Kidney (tissue), 22 donors: ENCODE measurements at places on chromosomes 7 and 10. TPM values are rescaled to one million over a fixed set of nuclear protein-coding genes. Genes with fewer than 3 reads are reported as not detected.

ZNF277 gene
- total RNA-seq, result 25.0 TPM

SNCG gene
- 41.3 TPM for total RNA-seq

ATRNL1 gene
- 7.1 TPM for total RNA-seq

- H3K4me3 ChIP-seq, result no peak overlapping the region
- no peaks in the 10 kb centered on the region for H3K27me3 ChIP-seq
- no peaks in the 10 kb centered on the region for H3K36me3 ChIP-seq
- H3K4me1 ChIP-seq, result no peaks in the 10 kb centered on the region
These were observed 60.3 kb upstream of the C1GALT1 start for GRCh38 chr7:7122033-7122478.

SLC13A4 gene
- total RNA-seq, result not detected

PLPP4 gene
- 6.4 TPM for total RNA-seq

- no peak overlapping the region for H3K4me3 ChIP-seq
- H3K27me3 ChIP-seq, result no peaks in the 10 kb centered on the region
- no peak overlapping the region for H3K27ac ChIP-seq
- H3K36me3 ChIP-seq, result no peaks in the 10 kb centered on the region
- DNase-seq, result no peak
These were observed 210.3 kb upstream of the GPR26 start for GRCh38 chr10:123455861-123456260.

GRCh38 chr7:148286150-148286549 is 304.4 kb upstream of the C7orf33 start:
- peak; percentile 46 for DNase-seq
- H3K36me3 ChIP-seq, result no peaks in the 10 kb centered on the region
- no peaks in the 10 kb centered on the region for H3K27me3 ChIP-seq
- no peak overlapping the region for H3K4me3 ChIP-seq
- H3K27ac ChIP-seq, result no peak overlapping the region
